Endothelial cell (in vitro differentiated cells): ENCODE measurements at places on chromosomes 6 and 20. TPM values are rescaled to one million over a fixed set of nuclear protein-coding genes. Genes with fewer than 3 reads are reported as not detected.

- DNase-seq, result no peak
- peaks cover 23% of the 10 kb centered on the region for H3K4me1 ChIP-seq
- H3K36me3 ChIP-seq, result peaks cover 5% of the 10 kb centered on the region
- H3K4me3 ChIP-seq, result no peak overlapping the region
- no peak overlapping the region for H3K27ac ChIP-seq
These were observed 54.8 kb downstream of the GPX5 start for GRCh38 chr6:28580475-28580874.

Gene SLC22A2
- not detected for total RNA-seq

Gene GPR6
- not detected for total RNA-seq

GRCh38 chr20:59738851-59739250 lies 134.5 kb downstream of the PHACTR3 start:
- peaks cover 12% of the 10 kb centered on the region for H3K27me3 ChIP-seq
- DNase-seq, result no peak
- H3K4me3 ChIP-seq, result no peak overlapping the region
- peaks cover 5% of the 10 kb centered on the region for H3K4me1 ChIP-seq
- peaks cover 6% of the 10 kb centered on the region for H3K36me3 ChIP-seq

GRCh38 chr20:21435576-21435975 lies 38.2 kb upstream of the NKX2-4 start:
- no peak overlapping the region for H3K4me3 ChIP-seq
- no peaks in the 10 kb centered on the region for H3K4me1 ChIP-seq
- no peaks in the 10 kb centered on the region for H3K36me3 ChIP-seq
- H3K27me3 ChIP-seq, result peaks cover 2% of the 10 kb centered on the region
- no peak for DNase-seq
- H3K27ac ChIP-seq, result no peak overlapping the region

DNA sequence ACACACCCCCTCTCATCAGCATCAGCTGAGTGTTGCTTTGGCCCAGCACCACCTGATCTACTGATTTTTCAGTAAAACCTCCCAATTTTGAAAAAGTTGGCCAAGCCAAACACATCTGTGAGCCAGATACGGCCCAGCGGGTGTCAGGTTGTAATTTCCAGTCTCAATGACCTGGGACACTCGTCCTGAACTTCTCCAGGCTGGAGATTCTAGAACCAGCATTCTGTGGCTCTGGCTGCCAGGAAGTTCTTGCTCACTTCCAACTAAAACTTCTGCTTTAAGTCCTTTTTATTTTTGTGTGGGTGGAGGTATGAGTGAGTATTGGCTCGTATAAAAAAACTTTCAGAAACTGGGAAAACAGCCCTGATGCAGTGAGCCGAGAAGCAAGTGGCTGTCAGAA lies 5.1 kb downstream of the KIAA1755 start:
- no peaks in the 10 kb centered on the region for H3K36me3 ChIP-seq
- no peak for DNase-seq
- no peak overlapping the region for H3K4me3 ChIP-seq
- no peaks in the 10 kb centered on the region for H3K4me1 ChIP-seq

Gene TMEM63B
- total RNA-seq, result 33.4 TPM

GRCh38 chr6:72624557-72625160 lies 2.8 kb downstream of the KCNQ5 start:
- DNase-seq, result no peak
- H3K4me3 ChIP-seq, result no peak overlapping the region
- H3K27ac ChIP-seq, result no peak overlapping the region
- peaks cover 15% of the 10 kb centered on the region for H3K4me1 ChIP-seq
- no peaks in the 10 kb centered on the region for H3K36me3 ChIP-seq
- H3K27me3 ChIP-seq, result peaks cover 18% of the 10 kb centered on the region

Gene ZNF391
- 6.7 TPM for total RNA-seq

DNA sequence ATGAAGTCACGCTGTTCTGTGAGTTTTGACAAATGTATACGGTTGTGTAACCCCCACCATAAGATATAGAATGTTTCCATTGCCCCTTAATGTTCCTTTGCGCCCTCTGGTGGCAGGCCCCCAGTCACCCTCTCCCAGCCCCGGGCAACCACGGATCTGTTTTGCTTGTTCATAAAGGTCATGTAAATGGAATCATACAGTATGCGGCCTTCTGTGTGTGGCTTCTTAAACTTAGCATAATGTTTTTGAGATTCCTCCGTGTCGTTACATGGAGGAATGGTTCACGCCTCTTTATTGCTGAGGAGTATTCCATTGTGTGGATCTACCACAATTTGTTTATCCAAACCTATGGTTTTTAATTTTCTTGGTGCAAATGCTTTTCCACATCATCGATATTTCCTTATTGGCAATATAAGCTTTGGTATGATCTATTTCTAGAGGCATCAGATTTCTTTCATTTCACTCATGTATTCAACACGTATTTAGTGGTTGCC lies 28.4 kb downstream of the LYRM2 start:
- DNase-seq, result peak; percentile 78
- no peak overlapping the region for H3K27ac ChIP-seq
- H3K4me3 ChIP-seq, result no peak overlapping the region
- peaks cover 2% of the 10 kb centered on the region for H3K4me1 ChIP-seq
- H3K36me3 ChIP-seq, result peaks cover 16% of the 10 kb centered on the region

Gene KIAA0408
- 6.4 TPM for total RNA-seq

GRCh38 chr6:30568245-30568644 lies 3.0 kb upstream of the ABCF1 start:
- H3K36me3 ChIP-seq, result peaks cover 11% of the 10 kb centered on the region
- H3K4me1 ChIP-seq, result peaks cover 37% of the 10 kb centered on the region
- H3K27ac ChIP-seq, result no peak overlapping the region
- H3K27me3 ChIP-seq, result peaks cover 17% of the 10 kb centered on the region
- DNase-seq, result no peak
- peak overlapping the region; percentile 66 for H3K4me3 ChIP-seq

- no peaks in the 10 kb centered on the region for H3K27me3 ChIP-seq
- H3K4me3 ChIP-seq, result no peak overlapping the region
- H3K27ac ChIP-seq, result no peak overlapping the region
- H3K4me1 ChIP-seq, result no peaks in the 10 kb centered on the region
- H3K36me3 ChIP-seq, result no peaks in the 10 kb centered on the region
- no peak for DNase-seq
These were observed 32.3 kb upstream of the DUSP22 start for GRCh38 chr6:259901-260508.

DNA sequence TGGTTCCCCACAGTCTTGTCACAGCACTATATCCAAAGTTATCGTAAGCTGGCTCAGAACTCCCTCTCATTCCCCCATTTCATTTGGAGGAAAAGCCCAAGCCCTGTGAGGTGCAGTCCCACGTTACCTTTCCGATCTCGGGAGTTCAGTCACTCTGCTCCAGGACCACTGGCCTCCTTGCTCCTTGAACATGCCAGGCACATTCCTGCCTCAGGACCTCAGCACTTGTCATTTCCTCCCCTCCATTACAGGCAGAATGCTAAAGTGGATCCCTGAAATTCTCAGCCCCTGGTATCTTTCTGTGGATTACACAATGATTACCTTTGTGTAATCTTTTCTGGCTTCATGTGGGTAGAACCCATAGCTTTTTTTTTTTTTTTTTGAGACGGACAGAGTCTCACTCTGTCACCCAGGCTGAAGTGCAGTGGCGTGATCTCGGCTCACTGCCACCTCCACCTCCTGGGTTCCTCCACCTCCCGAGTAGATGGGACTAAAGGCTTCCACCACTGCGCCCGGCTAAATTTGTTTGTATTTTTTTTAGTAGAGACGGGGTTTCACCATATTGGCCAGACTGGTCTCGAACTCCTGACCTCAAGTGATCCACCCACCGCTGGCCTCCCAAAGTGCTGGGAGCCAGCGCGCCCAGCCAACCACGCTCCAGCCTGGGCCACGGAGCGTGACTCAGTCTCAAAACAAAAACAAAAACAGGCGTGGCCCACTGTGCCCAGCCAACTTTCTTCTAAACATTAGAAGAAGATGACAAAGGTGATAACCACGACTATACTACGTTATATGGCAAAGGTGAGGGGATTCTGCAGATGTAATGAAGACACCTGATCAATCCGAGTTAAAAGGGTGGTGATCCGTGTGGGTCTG lies 4.0 kb upstream of the OXT start:
- peaks cover 4% of the 10 kb centered on the region for H3K27me3 ChIP-seq
- H3K4me1 ChIP-seq, result no peaks in the 10 kb centered on the region
- H3K27ac ChIP-seq, result no peak overlapping the region
- no peak overlapping the region for H3K4me3 ChIP-seq
- no peak for DNase-seq
- H3K36me3 ChIP-seq, result no peaks in the 10 kb centered on the region

Gene GPX5
- total RNA-seq, result not detected

Gene SYCP2
- 2.1 TPM for total RNA-seq

Gene FOXA2
- 0.59 TPM for total RNA-seq

DNA sequence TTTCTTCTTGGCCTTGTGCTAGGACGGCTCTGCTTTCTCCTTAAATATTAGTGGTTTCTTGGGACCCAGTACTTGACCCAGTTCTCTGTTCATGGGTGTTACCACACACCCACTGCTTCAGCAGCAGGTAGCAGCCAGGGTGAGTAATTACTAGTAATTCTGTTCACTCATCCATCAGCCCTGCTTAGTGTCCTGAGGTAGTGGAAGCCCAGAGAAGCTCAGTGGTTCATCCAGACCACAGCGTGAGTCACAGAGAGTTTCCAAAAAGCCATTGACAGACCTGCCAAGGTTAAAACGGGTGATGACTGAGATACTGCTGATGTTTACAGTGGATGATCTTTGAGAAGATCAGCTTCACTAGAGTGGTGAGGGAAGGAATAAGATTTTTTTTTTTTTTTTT lies 51.7 kb upstream of the HINT3 start:
- no peak overlapping the region for H3K4me3 ChIP-seq
- peaks cover 11% of the 10 kb centered on the region for H3K36me3 ChIP-seq
- peaks cover 4% of the 10 kb centered on the region for H3K27me3 ChIP-seq
- no peak overlapping the region for H3K27ac ChIP-seq
- DNase-seq, result no peak

DNA sequence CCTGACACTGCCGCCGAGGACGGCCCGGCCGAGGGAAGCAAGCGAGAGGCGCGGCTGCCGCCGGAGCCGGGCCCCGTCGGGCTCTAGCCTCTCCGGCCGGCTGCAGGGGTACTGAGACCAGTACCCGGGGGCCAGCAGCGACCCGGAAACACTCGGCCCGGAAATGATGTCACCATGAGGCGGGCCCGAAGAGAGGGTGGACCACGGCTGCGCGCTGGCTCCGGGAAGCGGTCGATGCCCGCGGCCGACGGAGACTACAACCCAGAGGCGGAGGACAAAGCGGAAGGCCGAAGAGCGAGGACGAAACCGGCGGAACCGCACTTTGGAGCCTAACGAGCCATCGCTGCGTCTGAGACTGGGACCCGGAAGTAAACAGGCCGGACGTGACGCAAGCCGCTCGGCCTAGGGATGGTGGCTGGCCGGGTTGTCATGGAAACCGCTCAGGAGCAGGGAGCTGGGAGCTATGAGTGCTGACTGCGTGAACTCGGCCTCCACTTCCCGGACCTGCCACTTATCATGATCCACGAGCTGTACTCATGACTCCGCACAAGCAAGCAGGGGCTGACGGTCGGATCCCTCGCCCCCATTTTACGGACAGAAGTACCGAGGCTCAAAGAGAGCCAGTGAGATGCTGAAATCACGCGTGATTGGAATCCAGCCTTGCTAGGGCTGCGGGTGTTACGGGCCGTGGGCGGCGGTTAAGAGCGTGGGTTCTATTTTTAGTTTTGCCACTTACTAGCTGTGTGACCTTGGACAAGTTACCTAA lies at the start of gene SPATA2:
Gene SPATA2, minus strand, starts transcription at position 150 of the 766 bp plus-strand sequence. CDS start 7,039 bp downstream, outside the sequence.
- peak within 1 kb of the TSS; percentile 99 for H3K4me3 ChIP-seq
- no peaks in the 10 kb centered on the region for H3K36me3 ChIP-seq
- peaks cover 11% of the 10 kb centered on the region for H3K4me1 ChIP-seq
- peak within 1 kb of the TSS; percentile 100 for H3K27ac ChIP-seq

Gene RTN4IP1
- 3.3 TPM for total RNA-seq

- H3K36me3 ChIP-seq, result no peaks in the 10 kb centered on the region
- no peak overlapping the region for H3K27ac ChIP-seq
- H3K4me3 ChIP-seq, result no peak overlapping the region
- DNase-seq, result no peak
- H3K27me3 ChIP-seq, result no peaks in the 10 kb centered on the region
These were observed 119.3 kb downstream of the MAP3K7 start for GRCh38 chr6:90467546-90467945.

GRCh38 chr6:7155871-7156579 lies 48.3 kb downstream of the RREB1 start:
- H3K36me3 ChIP-seq, result peaks cover 6% of the 10 kb centered on the region
- H3K27ac ChIP-seq, result peak overlapping the region; percentile 58
- H3K4me1 ChIP-seq, result peaks cover 49% of the 10 kb centered on the region
- DNase-seq, result no peak
- no peak overlapping the region for H3K4me3 ChIP-seq
- peaks cover 2% of the 10 kb centered on the region for H3K27me3 ChIP-seq

GRCh38 chr6:79240509-79240908 lies 6.0 kb upstream of the HMGN3 start:
- H3K27ac ChIP-seq, result peak overlapping the region; percentile 96
- no peaks in the 10 kb centered on the region for H3K36me3 ChIP-seq
- peaks cover 17% of the 10 kb centered on the region for H3K4me1 ChIP-seq
- no peak overlapping the region for H3K4me3 ChIP-seq
- DNase-seq, result peak; percentile 10

Gene ABHD16B
- not detected for total RNA-seq

- no peak for DNase-seq
- H3K4me3 ChIP-seq, result no peak overlapping the region
- H3K27me3 ChIP-seq, result peaks cover 4% of the 10 kb centered on the region
- peaks cover 45% of the 10 kb centered on the region for H3K4me1 ChIP-seq
- no peak overlapping the region for H3K27ac ChIP-seq
These were observed 18.9 kb downstream of the PKIG start for GRCh38 chr20:44601236-44601671.

Gene CTAGE9
- total RNA-seq, result not detected

GRCh38 chr20:63552481-63553249 lies 1.3 kb upstream of the FNDC11 start:
- DNase-seq, result no peak
- H3K27ac ChIP-seq, result no peak overlapping the region
- H3K27me3 ChIP-seq, result peaks cover 2% of the 10 kb centered on the region
- no peaks in the 10 kb centered on the region for H3K36me3 ChIP-seq

DNA sequence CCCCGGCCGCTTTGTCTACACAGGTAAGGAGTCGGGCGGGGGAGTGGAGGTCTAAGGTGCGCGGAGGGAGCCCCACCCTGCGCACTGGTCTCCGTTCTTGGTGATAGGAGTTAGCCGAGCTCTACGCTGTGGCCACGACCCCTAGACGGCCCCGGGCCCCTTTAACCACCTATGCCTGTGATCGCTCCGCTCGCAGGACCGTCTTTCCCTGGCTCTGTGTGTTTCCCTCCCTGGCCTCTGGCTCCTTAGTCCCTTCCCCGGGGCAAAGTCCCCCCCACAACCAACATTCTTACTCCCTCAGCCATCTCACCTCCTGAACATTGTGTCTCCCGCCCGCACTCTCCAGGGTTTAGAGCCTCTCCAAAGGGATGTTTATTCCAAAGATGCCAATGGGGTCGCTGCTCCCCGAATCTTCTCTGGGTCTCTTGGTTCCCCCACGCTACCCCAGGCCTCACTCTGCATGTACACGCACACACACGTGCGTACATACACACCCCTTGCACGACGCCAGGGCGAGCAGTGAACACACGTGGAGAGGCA lies 50.4 kb downstream of the CPXM1 start:
- no peak overlapping the region for H3K4me3 ChIP-seq
- no peak overlapping the region for H3K27ac ChIP-seq
- H3K4me1 ChIP-seq, result peaks cover 9% of the 10 kb centered on the region
- DNase-seq, result no peak
- H3K36me3 ChIP-seq, result no peaks in the 10 kb centered on the region

Gene MEP1A
- total RNA-seq, result not detected
